ENCODE measurements at places on chromosomes 5 and 9.

DNA sequence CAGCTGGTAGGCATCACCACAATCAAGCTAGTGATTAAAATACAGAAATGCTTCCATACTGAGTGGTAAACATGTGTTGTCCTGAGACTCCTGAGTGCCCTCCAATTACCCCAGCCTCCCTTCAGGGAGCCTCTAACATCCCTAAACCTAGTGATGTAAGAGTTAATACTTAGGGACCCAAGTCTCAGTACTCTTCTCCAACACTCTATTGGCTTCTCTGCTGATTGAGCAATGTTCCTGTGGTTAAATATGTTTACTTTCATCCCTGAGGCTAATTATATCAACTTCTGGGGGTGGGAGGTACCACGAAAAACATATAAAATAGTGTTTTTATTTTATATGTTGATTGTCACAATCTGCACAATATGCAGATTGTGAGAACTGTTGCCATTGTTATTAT lies 5.0 kb downstream of the GRXCR2 start:
- DNase-seq: no peak

DNA sequence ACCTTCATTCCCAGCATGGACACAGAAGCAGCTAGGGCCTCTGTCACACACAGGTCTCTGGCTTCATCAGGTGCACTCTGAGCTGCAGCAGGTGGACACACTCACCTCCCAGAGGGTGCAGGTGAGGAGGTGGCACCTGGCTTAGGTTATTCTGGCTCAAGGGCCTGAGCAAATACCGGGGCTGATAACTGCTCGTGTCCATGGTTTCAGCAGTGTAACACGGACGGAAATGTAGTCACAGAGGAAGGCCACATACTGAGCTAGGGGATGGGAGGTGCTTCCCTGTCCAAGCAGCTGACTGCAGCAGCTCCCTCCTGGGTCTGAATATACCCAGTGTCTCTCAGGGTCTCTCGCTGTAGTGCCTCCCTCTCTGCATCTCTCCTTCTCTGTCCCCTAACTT lies 5.7 kb downstream of the PHF2 start:
- no peak for DNase-seq

DNA sequence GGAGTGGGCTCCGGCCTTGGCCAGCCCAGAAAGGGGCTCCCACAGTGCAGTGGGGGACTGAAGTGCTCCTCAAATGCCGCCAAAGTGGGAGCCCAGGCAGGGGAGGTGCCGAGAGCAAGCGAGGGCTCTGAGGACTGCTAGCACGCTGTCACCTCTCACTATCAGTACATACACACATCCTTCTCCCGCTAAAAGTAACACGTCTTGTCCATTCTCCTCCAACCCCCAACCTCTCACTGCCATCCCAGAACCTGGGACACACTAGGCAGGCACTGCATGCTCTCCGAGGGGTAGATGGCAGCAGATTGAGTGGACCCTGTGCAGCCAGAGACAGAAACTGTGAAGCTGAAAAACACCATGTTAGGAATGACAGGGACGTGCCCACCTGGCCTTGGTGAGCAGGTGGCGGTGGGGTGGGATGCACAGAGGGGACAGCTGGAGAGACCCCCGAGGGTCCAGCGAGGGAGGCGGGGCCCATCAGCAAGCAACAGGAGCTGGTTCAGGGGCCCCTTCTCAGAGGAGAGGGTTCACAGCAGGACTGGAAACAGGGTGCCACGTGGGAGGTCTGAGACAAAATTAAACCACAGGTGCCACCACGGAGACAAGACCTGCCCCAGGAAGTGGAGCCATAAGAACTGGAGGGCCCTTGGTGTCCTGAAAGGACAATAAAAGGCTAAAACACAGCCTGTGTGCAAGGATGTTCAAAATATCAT lies 16.9 kb downstream of the SEMA4D start:
- DNase-seq: no peak

- DNase-seq: no peak
Observed at GRCh38 chr5:140554454-140554853, 2.8 kb downstream of the SRA1 start.

GRCh38 chr9:107999011-107999410 lies 509.4 kb upstream of the KLF4 start:
- DNase-seq: no peak

DNA sequence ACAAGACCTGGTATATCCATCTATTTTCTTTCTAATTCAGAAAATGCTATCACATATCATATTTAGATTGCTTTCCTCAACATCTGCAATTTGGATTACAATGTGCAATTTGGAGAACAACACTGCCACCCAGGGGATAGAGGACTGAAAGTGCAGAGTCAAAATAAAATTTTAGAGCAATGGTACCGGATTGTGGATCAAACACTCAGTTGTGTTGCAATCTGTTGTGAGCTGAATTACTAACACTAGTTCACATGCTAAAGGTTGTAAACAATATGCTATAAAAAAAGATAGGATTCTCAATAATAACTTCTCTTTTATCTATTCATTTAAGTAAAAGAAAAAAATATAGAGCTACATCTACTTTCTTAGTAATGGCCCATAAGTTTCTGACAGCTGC lies 11.9 kb upstream of the SRFBP1 start:
- peak; percentile 30 for DNase-seq

- DNase-seq: no peak
Observed at GRCh38 chr5:54390015-54390414, 65.5 kb upstream of the HSPB3 start.

DNA sequence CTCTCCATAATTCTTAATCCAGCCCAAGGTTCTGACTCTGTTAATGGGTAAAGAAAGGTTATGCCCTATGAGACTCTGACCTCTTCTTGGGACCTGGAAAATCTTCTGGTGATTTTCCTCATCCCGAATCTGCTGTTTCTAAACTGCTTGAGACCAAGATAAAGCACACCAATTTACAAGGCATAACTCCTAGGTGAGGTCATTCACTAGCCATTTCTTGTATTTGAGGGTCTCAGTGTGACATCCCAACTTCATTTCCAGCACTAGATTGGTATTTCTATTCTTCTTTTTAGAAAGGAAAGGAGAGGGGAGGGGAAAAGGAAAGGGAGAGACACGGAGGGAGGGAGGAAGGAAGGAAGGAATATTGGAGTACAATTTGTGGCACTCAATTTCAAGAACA lies 51.6 kb downstream of the SLC1A1 start:
- no peak for DNase-seq

GRCh38 chr5:134005417-134006061 lies 764 bp upstream of the VDAC1 start:
- DNase-seq: no peak

GRCh38 chr5:56154732-56155484 lies 78.2 kb downstream of the ANKRD55 start:
- no peak for DNase-seq

DNA sequence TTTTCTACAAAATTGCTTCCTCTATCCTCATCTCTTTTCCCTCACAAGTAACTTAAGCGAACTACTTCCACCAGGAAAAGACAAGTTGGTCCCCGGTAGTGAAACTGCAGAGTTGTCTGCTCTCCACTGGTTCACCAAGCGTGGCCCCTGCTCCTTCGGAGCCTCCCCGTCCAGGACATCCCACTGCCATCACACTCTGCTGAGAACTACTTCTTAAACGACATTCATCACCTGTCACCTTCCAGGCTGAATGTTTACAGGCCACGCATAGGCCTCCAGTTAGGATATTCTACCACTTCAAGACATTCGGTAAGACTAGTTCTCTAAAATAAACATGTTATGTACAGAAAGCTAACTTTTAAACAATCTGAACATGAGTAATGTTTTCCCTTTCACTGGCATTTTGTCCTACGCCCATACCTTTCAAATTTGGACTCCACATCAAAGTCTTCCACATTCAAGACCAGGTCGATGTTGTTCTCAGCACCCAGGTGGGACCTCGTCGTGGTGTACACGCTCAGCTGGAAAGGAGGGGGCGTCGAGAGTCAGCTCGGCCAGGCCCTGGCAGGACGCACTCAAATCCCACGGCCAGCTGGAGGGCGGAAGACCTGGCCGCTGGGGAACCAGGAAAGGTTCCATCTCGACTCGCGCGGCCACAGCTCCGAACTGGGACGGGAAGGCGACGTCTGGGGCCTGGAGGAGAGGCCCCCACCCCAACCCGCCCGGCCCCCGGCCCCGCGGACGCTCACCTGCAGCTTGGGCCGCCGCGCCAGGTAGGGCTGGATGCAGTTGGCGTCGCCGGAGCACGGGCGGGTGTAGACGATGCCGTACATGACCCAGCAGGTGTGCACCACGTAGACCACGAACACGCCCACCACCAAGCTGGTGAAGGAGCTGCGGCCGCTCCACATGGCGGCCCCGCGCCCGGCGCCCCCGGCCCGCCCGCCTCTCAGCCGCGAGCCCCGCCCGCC lies 683 bp downstream of the CLPTM1L start:
- no peak for DNase-seq

- DNase-seq: peak; percentile 72
Observed at GRCh38 chr5:5494489-5495402, 72.3 kb downstream of the ICE1 start.

- no peak for DNase-seq
Observed at GRCh38 chr5:135828782-135829127, 5.7 kb upstream of the SLC25A48 start.

- no peak for DNase-seq
Observed at GRCh38 chr5:151721812-151722391, 35.2 kb upstream of the SPARC start.

DNA sequence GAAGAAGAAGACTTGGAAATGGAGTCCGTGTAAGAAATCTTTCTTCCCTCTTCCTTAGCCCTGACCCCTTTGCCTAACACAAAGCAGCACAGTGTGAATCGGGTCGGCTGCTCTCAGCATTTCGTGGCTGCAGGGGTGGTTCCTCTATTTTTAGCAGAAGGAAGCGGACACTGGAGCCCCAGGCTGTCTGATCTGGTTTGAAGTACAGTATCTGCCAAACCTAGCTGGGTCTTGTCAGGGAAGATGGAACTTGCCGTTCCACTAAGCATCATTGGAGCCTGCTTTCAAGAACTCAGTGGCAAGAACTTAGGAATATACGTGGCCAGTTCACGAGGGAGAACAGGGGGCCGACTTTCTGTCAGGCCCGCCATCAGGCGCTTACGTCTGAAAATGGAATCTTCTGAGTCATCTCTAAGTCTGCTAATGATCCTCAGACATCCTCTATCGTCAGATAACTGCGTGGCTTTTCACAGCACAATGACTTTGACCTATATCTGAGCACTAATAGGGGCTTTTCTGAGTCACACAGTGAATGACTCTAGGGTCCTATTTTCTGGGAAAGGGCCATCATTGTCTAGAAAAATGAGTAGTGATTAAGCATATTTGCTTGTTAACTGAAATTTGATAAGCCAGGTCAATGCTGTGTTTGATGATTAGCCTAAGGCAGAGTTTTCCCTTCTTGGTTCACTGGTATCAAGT lies 43.3 kb upstream of the NCS1 start:
- no peak for DNase-seq

DNA sequence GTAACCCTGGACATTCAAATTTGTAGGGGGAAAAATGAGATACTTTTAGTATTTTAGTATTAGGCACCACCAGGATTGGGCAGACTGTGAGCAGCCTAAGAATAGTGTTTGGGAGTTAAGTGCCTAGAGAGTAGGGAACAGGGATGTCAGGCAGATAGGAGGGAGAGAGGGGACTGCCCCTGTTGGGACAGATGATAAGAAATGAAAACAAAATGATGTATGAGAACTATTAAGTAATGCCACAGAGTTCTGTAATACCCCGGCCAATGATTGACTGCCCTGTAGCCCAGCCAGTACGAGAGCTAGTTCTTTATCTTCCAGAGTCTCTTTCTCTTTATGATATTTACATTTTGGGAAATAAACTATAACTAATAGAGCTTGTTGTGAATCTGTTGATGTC lies 24.4 kb downstream of the ARHGAP26 start:
- no peak for DNase-seq

- DNase-seq: no peak
Observed at GRCh38 chr9:114386361-114386885, 1.4 kb downstream of the AKNA start.

DNA sequence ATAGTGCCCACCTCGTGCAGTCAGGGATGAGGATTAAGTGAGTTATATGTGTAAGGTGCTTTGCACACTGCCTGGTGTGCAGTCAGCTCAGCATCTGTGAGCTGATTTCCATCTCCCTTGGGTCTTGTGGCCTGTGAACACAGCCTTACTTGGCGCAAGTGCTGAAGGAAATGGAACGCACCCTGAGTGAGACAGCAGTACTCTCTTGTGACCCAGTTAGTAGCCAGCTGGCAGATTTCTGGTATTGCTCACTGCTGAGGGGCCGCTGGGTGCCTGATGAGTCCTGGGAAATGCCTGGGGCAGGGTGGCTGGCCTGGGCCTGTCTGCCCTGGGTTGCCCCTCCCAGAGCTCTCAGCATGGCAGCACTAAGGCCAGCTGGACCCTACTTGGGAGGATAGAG lies 90.9 kb upstream of the BOD1 start:
- no peak for DNase-seq
